ENCODE measurements at places on chromosomes 16 and 17. TPM values are rescaled to one million over a fixed set of nuclear protein-coding genes. Genes with fewer than 3 reads are reported as not detected.

The APOBR gene
- total RNA-seq, result 6.2 TPM

The HAP1 gene
- total RNA-seq, result 0.16 TPM

The KRT20 gene
- total RNA-seq, result not detected

The FKBP10 gene
- total RNA-seq, result 129 TPM

The KRTAP1-1 gene
- total RNA-seq, result not detected

The TLCD3A gene
- total RNA-seq, result 18.1 TPM

The SEC14L5 gene
- total RNA-seq, result 0.52 TPM

Data from left lung (tissue), 14 donors.